ENCODE measurements at places on chromosomes 6 and 20. TPM values are rescaled to one million over a fixed set of nuclear protein-coding genes. Genes with fewer than 3 reads are reported as not detected.

LINC00237 gene
- not detected for total RNA-seq

MYB gene
- 0.16 TPM for total RNA-seq

AP5S1 gene
- 13.2 TPM for total RNA-seq

NRSN1 gene
- total RNA-seq, result not detected

TNFRSF6B gene
- total RNA-seq, result 4.7 TPM

PGC gene
- not detected for total RNA-seq

RFX6 gene
- total RNA-seq, result not detected

MAK gene
- total RNA-seq, result 0.71 TPM

CST4 gene
- not detected for total RNA-seq

VIP gene
- 0.48 TPM for total RNA-seq

RWDD2A gene
- total RNA-seq, result 5.7 TPM

RNASET2 gene
- 50.6 TPM for total RNA-seq

SOX18 gene
- total RNA-seq, result 70.5 TPM

CALHM5 gene
- 2.8 TPM for total RNA-seq

MOG gene
- total RNA-seq, result not detected

PERP gene
- 21.8 TPM for total RNA-seq

HSPA1L gene
- 0.84 TPM for total RNA-seq

SPATS1 gene
- not detected for total RNA-seq

KIFC1 gene
- total RNA-seq, result 0.19 TPM

PNPLA1 gene
- 0.32 TPM for total RNA-seq

PAX1 gene
- total RNA-seq, result not detected

PROCR gene
- 103 TPM for total RNA-seq

FKBP1C gene
- total RNA-seq, result not detected

MLN gene
- not detected for total RNA-seq

TMEM244 gene
- total RNA-seq, result not detected

TSBP1 gene
- total RNA-seq, result not detected

MC3R gene
- not detected for total RNA-seq

HLA-DQB1 gene
- total RNA-seq, result 21.5 TPM

CYP21A2 gene
- total RNA-seq, result 0.45 TPM

CRISP3 gene
- not detected for total RNA-seq

FAM83C gene
- total RNA-seq, result not detected

SCRT2 gene
- total RNA-seq, result not detected

CAPN11 gene
- 2.4 TPM for total RNA-seq

TMEM14A gene
- total RNA-seq, result 12.6 TPM

PRL gene
- 0.58 TPM for total RNA-seq

ASIP gene
- total RNA-seq, result not detected

EYA2 gene
- total RNA-seq, result 32.8 TPM

GNRH2 gene
- not detected for total RNA-seq

CST7 gene
- 11.5 TPM for total RNA-seq

CALHM6 gene
- 0.77 TPM for total RNA-seq

CST5 gene
- not detected for total RNA-seq

PCED1A gene
- total RNA-seq, result 28.5 TPM

OVOL2 gene
- not detected for total RNA-seq

HNF4A gene
- 0.51 TPM for total RNA-seq

SIRPB1 gene
- total RNA-seq, result 7.6 TPM
